ENCODE measurements at places on chromosomes 7 and 10.

DNA sequence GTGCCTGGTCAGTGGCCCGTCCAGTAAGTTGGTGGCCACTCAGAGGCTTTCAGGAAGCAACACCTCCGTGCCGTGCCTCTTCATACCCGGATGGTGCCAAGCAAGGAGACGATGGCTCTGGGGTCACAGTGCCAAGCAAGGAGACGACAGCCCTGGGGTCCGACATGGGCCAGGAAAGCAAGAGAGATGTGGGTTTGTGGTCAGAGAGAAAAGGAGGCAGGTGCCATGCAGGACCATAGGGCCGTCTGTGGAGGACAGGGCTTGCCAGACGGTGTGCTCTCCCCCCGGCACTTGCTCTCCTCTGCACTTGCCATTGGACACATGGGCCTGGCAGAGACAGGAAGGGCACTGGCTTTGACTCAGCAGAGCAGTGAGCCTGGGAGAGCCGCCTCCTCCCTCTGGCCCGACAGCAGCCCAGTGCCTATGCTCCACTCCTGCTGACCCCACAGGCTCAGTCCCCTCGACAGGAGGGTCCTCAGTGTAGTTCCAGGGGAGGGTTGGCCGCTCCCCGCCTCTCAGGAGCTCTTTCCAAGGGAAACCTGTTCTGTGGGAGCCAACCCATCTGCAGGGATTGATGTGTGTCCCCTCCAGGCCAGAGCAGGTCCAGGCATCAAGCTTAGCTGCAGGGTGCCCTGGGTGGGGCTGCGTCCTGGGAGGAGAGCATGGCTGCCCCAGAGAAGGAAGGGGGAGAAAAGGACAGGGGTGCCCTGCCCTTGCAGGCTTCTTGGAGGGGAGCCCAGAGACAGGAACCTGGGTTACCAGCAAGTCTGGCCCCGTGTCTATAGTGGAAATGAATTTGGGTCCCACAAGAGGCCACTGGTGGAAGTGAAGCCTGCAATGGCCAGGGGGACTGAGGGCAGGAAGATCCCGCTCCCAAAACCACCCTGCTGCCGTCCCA is 7.6 kb upstream of the CALML5 start:
- no peak for DNase-seq

- DNase-seq, result no peak
Observed at GRCh38 chr7:32916006-32916405, 24.4 kb upstream of the KBTBD2 start.

DNA sequence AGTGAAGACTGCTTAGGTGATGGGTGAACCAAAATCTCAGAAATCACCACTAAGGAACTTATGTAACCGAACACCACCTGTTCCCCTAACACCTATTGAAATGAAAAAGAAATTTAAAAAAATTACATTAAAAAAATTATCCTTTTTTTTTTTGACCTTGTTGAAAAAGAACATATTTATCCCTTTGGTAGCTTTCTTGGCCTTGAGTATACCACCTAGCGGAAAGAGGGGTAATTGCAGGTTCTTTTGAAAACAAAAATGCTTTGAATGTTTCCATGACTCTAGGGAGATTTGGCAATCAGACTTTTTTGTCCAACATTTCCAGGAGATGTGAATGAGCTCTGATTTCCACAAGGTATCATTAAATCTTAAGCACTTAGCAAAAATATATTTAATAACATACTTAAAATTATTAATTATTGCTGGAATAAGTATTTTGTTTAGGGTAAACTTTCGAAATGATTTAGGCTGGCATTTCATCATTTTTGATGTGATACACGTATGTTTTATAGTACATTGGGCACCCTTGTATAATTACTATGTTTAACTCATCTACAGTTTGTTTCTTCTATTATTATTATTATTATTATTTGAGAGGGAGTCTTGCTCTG is 47.0 kb upstream of the ELMO1 start:
- DNase-seq, result peak; percentile 52

- no peak for DNase-seq
Observed at GRCh38 chr7:95104739-95105138, 197.3 kb downstream of the PPP1R9A start.

DNA sequence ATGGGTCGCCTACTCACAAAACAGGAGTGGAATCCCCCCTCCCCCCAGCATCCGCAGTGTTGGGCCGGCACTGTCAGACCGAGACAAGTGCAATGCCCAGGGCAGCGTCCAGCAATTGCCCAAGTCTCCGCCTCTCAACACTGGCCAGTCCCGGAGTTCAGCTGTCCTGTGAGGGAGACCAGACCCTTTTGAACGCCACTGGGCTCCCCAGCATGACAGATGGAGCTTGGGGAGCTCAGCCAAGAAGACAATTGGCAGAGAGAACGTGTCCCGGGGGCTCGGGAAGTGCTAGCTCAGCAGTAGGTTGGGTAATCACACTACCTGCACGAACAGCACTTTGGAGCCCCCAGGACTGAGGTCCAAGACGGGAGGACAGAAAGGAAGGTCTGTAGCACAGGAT is 4.7 kb downstream of the COPS6 start:
- DNase-seq, result no peak

- peak; percentile 60 for DNase-seq
Observed at GRCh38 chr7:116588641-116589594, 64.1 kb downstream of the CAV1 start.

DNA sequence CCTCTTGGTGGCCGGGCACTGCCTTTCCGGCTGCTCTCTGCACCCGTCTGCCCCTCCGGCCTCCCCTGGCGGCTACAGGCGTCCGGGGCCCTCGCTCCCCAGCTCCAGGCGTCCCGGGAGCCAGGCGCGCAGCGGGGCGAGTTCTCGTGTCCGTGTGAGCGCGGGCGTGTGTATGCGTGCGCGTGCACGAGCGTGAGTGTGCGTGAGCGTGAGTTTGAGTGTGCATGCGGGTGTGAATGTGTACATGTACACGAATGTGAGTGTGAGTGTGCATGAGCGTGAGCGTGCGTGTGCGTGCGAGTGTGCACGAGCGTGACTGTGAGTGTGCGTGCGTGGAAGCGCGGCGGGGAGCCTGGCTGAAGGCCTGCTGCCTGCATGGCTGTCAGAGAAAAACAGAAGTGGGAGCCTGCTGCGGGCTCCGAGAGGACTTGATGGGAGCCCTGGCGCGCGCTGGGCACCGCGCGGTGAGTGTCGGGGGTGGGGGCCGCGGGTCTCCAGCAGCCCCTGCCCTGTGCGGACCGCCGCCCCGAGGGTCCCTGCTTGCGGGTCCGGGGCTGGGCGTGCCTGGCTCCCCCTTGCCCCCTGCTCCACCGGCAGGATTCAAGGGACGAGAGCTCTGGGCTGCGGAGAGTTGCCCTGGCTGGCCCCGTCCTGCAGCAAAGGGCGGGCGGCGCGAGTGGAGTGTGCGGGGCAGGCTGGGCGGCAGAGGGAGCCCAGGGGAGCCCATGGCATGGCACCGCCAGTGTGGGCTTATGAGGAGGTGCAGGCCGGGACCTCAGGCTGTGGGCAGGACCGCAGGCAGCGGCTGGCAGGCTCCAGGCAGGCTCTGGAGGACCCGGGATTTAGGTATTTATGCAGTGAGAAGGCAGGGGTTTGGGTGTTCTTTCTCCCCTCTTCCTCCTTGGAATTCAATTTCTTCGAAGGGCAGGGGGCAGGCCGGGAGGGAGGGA is 75.8 kb upstream of the EN2 start:
- no peak for DNase-seq

DNA sequence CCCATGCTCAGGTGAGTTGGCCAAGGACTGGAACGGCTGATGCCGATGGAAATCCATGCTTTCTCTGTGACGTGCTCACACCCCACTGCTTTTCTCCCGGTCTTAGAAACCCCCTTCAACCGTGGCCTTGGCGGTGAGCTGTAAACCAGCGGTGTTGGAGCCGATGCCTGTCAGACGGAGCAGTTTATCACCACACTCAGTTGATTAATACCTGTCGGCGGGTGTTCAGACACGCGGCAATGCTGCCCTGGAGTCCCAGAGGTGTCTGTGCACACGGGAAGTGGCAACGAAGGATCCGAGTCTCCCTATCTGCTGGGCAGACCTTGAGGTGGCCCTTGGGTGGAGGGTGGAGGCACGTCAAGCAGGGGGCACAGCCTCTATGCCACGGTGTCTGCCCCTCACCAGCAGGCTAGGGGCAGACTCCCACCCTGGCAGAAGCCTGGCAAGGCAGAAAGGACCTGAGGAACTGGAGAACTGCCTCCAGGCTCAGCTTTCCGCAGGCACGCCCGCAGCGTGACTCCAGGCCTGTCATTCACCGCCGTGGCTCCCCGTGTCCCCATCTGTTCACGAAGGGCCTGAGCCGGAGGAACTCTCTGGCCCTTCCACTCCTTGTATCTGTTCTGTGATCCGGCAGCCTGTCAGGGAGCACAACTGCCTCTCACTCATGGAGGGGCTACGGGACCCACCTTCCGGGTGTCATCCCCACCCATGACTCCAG is 34.6 kb upstream of the MNX1 start:
- no peak for DNase-seq

DNA sequence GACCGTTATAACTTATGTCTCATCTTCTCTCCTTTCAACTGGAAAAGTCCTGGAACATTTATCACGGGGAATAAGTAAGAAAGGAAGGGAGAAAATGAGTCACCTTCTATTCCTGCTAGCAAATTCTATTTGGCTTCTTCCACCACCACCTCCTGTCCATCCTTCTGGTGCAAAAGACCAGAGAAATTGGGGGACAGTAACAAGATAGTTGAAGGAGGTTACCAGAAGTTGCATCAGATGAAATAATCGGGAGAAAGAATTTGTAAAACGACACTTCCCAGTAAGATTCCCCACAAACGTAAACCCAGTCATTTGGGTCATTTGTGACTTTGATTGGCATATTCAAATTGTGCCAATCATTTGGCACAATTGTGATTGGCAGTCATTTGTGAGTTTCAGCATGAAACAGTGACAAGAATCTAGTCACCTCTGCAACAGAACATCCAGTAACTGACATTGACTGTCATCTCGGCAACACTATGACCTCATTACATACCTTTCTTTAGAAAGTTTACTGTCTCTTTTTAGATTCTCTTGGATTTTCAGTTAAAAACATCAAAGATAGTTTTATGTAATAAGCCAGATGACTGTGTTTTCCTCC is 51.3 kb upstream of the PIK3CG start:
- peak; percentile 28 for DNase-seq

- DNase-seq, result no peak
Observed at GRCh38 chr10:93670372-93670771, 32.0 kb downstream of the FRA10AC1 start.

- DNase-seq, result peak; percentile 57
Observed at GRCh38 chr7:19747740-19748339, 25.6 kb downstream of the TMEM196 start.

DNA sequence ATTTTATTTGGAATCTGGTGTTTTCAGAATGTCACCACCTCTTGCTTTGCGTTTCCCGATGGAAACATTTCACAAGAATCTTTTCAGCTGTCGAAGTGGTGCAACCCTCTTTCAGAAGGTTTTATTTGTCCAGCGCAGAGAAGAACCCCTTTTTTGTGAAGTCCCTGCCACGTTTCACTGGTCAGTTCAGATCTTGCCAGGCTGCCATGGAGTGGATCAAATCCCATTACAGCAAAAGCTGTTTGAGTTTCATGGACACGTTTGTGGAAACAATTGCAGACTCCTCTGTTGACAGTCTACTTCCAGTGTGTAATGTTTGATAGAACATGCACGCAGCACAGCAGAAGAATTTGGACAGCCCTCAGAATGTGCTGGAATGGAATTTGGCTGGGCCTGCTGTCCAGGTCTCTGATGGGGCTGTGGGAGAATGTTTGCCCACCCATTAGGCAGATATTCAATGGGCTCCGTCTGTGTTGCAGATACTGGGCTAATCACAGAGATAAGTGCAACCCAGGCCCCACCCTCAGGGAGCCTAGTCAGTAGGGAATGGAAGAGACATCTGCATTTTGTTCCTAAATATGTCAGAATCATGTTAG is 143.2 kb downstream of the GRK5 start:
- DNase-seq, result no peak

DNA sequence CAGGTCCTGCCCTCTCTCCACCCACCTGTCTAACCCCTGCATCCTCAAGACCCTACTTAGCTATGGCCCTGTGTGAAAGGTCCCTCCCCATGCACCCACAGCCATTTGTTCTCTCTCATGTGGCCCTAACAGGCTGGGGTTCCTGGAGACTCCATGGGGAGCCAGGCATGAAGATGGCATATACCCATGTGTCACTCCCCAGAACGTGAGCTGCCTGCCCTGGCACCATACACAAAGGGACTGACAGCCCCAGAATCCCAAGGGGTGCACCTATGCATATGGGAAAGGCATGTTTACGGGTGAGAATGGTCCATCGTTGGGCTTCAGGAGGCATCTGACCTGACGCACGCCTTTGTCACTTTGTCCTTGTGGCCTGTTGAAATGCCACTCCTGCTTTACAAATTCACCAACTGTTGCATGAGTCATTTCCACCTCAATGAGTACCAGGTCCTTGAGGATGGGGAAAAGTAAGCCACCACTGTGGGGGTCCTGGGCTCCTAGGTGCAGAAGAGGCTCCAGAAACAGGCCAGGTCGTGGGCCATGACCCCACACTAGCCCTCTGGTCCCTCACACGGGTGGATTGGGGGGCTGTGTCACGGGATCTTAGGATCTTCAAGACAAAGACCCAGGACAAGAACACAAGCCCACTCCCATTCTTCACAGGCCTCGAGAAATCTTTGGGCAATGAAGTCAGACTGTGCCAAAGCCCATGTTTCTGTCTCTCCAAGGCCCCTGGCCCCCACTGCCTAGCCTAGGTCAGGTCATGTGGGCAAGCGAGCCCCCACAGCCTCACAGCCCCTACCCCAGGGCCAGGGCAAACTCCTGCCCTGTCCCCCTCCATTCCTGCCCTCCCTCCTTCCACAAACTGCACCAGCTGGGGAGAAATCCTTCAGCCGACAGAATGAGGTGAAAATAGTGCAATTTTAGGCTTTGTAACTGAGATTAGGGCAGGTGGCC is 8.6 kb downstream of the GPRIN2 start:
- no peak for DNase-seq

GRCh38 chr10:48725708-48726107 is 41.0 kb downstream of the WDFY4 start:
- DNase-seq, result no peak

DNA sequence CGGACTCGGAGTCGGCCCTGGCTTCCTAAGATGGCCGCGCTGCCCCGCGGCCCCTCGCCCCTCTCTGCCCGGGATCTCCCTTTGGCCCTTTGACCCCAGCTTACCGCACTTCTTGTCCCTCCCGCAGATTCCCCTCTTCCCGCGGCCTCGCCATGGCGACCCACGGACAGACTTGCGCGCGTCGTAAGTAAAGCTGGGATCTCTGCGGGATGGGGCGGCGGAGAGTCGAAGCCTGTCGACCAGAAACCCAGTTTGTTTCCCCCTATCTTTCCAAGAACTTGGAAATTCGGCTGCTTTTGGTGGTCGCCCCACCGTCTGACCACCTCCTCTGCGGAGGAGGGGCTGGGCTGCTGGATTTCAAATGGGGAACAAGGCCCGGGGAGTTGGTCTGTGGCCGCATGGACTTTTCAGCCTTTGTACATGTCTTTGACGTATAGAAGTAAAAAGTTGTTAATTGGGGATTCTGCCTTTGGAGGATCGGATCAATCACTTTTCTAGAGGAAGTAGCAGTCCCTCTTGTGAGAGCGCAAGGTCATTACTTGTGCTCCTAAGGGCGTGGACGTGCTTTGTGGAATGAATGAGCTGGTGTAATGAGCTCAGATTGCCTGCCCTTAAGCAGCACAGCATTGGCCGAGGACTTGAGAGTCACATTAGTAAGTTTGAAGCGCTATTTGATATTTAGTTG is 553 bp downstream of the VDAC2 start:
- DNase-seq, result peak; percentile 78
